ENCODE measurements at places on chromosomes 3 and 15.

DNA sequence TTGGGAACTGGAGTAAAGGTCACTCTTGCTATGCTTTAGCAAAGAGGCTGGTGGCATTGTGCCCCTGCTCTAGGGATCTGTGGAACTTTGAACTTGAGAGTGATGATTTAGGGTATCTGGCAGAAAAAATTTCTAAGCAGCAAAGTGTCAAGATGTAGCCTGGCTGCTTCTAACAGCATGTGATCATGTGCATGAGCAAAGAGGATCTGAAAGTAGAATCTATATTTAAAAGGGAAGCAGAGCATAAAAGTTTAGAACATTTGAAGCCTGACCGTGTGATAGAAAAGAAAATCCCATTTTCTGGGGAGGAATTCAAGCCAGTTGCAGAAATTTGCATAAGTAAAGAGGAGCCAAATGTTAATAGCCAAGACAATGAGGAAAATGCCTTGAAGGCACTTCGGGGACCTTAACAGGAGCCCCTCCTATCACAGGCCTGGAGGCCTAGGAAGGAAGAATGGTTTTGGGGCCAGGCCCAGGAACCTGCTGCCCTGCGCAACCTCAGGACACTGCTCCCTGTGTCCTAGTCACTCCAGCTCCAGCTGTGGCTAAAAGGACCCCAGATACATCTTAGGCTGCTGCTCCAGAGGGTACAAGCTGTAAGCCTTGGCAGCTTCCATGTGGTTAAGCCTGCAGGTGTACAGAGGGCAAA lies 212.2 kb upstream of the LINGO1 start:
- no peak for DNase-seq

GRCh38 chr15:67107014-67107812 lies 41.8 kb downstream of the SMAD3 start:
- DNase-seq, result no peak

GRCh38 chr3:70952033-70952747 lies 631.3 kb downstream of the FOXP1 start:
- DNase-seq, result no peak

DNA sequence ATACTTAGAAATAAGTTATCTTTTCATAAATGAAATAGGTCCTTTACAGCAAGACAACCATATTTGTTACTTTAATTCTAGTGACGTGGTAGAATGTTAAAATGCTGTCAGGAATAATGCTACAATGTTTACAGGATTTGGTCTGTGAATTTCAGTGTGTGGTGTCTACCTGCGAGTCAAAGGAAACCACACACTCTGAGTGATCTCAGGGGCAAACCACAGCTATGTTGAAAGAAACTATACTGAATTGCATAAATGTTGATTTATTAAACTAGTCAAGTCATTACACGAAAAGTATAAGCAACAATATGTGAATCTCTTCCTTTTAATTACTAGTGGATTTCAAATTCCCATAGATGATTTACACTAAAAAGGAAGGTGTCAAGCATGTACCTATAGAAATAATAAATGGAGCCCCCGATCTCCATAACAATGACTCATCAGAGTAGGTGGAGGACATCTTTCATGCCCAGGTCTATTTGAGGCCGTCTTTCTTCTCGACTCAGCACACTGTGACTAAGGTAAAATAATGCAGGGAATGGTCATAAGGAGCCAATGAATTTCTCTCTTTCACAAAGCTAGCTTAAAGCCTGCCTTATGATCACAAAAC lies 463.0 kb downstream of the ERC2 start:
- DNase-seq, result no peak

- no peak for DNase-seq
These were observed 18.9 kb upstream of the POC1A start for GRCh38 chr3:52173101-52173500.

- peak; percentile 21 for DNase-seq
These were observed 921 bp downstream of the FBXL2 start for GRCh38 chr3:33278163-33278562.

DNA sequence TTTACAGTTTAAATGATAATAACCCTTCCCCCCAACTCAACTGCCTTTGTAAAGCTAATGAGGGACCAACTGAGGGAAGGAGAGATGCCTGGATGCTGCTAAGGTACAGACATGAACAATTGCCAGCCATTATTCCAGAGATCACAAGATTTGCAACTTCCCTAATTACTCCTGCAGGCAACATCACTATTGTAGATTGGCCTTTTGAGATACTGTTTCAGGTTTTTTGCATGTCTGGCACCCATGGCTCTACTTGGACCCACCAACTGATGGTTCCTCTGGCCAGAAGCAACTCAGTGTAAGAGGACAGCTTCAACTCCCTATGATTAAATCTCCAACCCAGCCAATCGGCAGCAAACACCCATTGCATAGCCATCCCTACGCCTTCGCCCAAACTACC lies 478.7 kb downstream of the FHIT start:
- DNase-seq, result no peak

DNA sequence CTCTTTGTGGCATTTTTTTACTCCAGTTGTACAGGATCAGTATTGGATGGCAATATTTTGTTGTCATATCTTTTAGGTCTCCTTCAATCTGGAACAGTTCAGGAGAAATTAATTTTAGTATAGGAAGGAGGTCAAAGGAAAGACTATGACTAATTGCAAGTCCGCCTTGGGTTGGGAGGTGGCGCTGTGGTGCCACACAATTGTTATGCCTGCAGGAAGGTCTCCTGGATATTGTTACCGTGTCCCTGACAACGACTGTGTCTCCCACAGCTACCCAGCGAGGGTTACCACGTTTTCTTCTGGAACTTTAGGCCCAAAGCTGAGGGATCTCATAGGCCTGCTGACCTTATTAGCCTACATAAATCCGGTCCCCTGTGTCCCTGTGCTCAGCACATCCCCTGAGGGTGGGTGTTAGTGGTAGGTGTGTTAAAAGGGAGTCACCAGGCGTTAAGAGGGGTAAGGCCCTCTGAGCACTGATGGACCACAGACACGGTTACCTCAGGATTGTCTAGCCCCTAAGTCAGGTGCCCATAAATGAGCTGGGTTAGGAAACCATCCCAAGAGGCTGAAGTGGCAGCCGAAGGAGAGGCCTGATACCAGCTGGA lies 31.5 kb downstream of the KCNAB1 start:
- DNase-seq, result peak; percentile 83

GRCh38 chr3:73427048-73427706 lies 197.6 kb downstream of the PDZRN3 start:
- no peak for DNase-seq

GRCh38 chr15:56249092-56249491 lies 5.4 kb upstream of the RFX7 start:
- peak; percentile 21 for DNase-seq

DNA sequence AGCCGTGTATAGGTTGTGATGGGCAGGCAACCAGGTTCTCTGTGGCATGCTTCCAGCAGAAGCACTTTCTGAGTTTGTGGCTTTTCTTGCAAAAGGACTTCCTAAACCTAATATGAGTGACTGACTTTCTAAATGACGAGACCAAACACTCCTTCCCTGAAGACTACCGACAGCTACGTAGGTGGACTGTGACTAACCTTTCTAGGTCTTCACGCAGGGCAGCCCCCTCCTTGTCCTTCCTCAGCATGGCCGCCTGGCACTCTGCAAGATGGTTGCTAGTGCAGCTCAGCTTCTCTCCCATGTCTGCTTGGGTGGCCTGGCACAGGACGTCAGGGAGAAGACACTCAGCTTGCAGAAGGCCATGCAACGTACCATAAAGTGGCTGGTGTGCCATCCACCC lies 20.9 kb downstream of the CXCR6 start:
- DNase-seq, result no peak

GRCh38 chr3:13600950-13601691 lies 52.2 kb downstream of the FBLN2 start:
- DNase-seq, result no peak

DNA sequence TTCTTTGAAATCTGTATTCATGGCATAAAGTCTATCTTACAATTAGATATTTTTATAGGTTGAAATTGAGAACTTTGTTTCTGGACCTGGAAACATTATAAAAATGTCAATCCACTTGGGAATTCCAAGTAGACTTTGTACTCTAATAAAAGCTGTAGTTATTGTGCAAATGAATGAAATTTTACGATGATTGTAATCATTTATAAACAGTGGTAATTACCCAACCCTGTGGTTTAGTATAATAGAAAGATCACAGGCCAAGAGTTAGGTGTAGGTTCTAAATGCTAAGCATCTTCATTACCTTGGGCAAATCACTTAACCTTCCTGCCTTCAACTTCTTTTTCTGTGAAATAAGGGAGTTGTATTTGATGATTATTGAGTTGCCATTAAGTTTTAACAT lies 13.2 kb upstream of the SLC7A14 start:
- DNase-seq, result no peak

- DNase-seq, result no peak
These were observed 144.2 kb downstream of the LRTM1 start for GRCh38 chr3:54783611-54784010.

- DNase-seq, result peak; percentile 73
These were observed 177.5 kb downstream of the RORA start for GRCh38 chr15:61051569-61052031.

- no peak for DNase-seq
These were observed 56.9 kb upstream of the PDZRN3 start for GRCh38 chr3:73681610-73682009.

DNA sequence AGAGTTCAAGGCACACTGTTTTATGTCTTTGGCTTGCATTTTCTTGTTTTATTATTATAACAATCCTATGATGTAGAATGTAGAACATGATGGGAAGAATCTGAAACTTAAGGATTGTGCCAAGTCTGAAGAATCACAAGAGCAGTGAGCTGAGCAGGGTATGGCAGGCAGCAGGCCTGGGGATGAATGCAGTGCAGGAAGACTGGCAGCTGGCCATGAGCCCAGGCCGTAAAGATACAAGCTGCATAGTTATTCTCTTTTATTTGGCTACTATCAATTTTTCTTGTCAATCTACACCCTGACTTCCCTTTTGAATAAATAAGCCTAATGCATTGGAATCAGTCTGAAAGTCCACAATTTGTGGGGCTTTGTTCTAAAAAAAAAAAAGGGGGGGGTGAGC lies 89.6 kb upstream of the ARPP21 start:
- peak; percentile 6 for DNase-seq

- peak; percentile 56 for DNase-seq
These were observed 448.8 kb downstream of the GRM7 start for GRCh38 chr3:7309641-7310102.

- no peak for DNase-seq
These were observed 44.9 kb upstream of the GSK3B start for GRCh38 chr3:120139140-120139539.

GRCh38 chr3:94184781-94185180 lies 121.9 kb downstream of the NSUN3 start:
- DNase-seq, result no peak

All from Ammon's horn (tissue), 1 donor.